ENCODE measurements at places on chromosomes 4 and X.

GRCh38 chr4:172725581-172725980, 443.0 kb upstream of the GALNT7 start:
- DNase-seq, result peak; percentile 2

DNA sequence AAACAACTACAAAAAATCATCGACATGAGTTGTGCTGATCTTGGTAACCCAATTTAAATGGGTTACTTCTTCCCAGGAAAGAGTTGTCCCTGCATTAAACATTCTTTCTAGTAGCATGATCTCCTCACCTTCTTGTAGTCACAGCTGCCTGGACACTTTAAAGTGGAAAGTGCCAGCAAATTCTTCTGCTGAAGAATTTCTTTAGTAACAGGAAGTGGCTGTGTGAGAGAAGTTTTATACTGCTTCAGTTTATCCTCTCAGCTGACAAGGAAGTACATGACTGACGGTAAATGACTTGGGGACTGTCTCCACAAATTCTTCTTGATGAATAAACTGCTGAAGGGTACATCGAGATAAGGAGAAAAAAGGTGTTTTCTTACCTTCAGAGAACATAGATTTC, 18.2 kb upstream of the TNIP3 start:
- DNase-seq, result peak; percentile 7

- DNase-seq, result no peak
Observed at GRCh38 chr4:78689261-78689660, 86.9 kb upstream of the BMP2K start.

DNA sequence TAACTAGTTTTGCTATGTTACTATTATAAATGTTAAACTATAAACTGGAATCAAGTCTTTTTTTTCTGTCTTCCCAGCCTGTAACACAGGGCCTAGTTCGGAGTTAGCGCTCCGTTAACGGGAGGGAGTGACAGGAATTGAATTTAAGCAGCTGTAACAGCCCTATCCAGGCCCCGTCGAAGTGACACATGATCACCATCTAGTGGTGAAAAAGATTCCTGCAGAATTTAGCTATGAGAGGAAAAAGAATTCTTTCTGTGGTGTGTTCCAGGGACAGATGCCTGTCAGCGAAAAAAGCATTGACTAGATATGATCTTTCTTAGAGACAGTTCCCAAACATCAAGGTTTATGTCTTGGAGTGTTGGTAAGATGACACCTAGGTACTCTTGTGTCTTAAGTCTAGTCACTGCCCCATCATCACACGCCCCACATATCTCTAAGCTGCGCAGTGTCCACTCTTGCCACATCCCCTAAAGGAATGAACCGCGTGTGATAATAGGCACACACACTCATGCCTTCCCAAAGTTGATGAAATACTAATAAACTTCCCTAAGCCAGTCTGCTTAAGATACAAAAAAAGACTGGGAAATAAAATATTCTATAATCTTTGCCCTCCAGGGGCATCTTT, 2.1 kb downstream of the GAB3 start:
- DNase-seq, result peak; percentile 44

DNA sequence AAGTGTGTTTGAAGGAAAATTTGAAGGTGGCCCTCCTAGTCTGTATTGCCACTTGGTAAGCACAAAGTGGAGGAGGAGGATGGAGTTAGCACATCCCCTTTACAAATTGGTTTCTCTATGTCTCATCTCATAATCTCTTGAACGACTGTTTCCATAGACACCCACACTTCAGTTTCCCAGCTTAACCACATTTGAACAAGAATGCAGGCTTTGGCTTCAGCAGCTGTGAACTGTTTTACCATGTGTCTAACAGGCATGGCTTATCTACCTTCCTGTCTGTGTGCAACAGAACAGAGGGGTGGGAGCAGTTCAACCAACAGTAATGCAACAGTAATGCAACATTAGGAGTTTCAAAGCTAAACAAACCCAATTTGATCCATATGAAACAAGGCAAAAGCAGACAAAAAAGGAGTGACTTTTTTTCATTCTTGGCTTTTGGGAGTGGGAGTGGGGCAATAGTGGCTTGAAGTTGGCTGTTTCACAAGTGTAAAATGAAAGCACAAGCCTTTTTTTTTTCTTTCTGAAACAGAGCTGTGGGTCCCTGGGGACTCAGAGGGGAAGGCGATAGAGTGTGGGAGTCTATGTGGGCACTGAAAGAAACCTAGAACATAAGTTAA, 108.0 kb downstream of the ITM2A start:
- DNase-seq, result no peak

All from hepatic stellate cell (primary cell).